GM06990 (cell line): ENCODE measurements at places on chromosomes 11 and 22.

DNA sequence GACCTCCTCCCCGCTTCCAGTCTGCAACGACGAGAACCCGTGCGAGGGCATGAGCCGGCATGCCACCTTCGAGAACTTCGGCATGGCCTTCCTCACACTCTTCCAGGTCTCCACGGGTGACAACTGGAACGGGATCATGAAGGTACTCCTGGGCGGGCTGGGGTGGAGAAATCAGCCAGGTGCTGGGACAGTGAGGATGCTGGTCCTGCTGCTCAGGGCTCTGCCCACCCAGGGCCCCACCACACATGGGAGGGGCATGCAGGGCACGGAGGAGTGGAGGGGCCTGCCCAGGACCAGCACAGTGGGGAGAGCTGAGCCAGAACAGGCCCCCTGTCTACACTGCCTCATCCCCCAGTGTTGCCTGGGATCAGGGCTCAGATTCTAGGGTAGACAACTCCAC, 107.4 kb downstream of the CACNA1I start:
- no peak for DNase-seq

GRCh38 chr11:46559815-46560214, 34.0 kb downstream of the AMBRA1 start:
- DNase-seq: no peak

DNA sequence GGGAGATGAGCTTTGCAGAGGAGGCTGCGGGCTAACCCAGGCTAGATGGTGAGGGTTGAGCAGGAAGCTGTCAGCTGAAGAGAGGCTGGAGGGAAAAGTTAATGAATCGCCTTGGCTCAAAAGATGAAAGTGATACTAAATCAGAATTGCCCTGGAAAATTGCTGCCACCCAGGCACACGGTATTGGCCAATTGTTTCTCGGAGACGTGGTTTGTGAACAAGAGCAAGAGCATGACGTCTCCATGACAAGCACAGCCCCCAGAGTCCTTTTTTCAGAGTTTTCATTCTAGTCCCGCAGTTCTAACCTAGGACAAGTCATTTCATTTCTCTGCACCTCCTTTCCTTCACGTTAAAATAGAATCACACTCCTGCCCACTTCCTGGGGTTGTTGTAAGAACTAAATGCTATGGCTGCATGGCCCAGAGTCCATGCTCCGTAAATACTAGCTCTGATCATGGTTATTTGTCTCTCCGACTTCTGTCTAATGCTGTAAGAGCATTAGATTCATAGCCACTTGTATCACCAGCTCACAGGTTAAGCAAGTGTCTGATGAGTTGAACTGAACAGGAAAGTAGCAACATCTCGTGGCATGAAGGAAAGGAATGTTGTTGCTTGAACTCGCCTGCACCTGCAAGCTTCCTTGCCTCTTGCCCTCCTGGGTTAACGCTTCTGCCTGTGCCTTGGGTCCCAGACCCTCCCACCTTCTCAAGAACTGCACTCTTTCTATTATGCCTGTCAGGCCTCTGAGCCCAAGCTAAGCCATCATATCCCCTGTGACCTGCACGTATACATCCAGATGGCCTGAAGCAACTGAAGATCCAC, 33.8 kb upstream of the NUP50 start:
- DNase-seq: no peak

DNA sequence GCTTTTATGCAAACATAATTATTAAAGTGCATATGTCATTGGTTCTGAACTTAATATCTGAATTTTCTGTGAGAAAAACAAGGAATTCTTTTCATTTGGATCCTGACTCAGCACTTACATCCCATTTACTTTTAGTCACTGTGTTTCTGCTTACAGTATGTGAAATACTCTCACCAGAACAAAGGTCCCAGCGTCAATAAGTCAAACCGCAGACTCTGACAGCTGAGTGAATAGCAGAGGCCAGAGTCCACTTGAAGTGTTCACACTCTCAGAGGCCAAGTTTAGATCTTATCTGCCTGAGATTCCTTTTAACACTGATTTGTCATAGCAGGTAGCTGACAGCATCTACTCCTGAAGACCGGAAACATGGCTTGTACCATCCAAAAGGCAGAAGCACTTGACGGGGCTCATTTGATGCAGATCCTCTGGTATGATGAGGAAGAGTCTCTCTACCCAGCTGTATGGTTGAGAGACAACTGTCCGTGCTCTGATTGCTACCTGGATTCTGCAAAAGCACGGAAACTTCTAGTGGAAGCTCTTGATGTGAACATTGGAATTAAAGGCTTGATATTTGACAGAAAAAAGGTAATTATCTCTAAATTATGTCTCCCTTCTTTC, 14.6 kb downstream of the BBOX1 start:
- DNase-seq: no peak

DNA sequence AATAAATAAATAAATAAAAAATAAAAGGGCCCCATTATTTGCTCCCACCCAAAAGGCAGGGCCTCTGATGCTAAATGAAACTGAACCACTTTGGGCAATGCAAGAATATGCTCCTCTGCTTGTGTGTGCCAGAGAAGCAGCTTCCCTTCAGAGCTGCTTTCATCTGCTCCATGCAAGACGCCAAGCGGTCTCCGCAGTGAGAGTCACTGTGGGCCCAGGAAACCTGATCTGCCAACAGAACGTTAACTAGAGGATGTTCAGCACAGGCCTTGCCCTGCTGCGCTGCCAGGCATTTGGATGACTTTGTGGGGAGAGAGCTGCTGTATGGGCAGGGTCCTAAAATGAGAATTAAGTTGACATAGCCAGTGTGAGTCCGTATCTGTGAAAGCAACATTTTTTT, 43.7 kb upstream of the APOA1 start:
- no peak for DNase-seq

DNA sequence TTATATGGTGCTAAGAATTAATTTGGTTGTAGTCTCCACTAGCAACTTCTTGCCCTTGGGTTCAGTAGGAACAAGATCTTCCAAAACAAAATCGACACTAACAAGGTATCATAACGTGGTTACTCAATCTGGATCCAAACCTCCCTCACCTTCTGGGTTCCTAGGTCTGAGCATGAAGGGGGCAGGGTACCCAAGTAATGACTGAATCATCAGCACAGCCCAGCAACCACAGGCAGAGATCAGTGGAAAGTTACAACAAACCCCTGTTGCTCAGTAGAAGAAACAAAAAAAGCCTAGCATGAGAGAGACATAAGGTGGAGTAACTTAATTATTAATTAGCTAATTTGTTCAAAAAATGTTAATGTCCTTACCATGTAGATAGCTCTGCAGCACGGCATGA, 221.4 kb downstream of the BLID start:
- no peak for DNase-seq

DNA sequence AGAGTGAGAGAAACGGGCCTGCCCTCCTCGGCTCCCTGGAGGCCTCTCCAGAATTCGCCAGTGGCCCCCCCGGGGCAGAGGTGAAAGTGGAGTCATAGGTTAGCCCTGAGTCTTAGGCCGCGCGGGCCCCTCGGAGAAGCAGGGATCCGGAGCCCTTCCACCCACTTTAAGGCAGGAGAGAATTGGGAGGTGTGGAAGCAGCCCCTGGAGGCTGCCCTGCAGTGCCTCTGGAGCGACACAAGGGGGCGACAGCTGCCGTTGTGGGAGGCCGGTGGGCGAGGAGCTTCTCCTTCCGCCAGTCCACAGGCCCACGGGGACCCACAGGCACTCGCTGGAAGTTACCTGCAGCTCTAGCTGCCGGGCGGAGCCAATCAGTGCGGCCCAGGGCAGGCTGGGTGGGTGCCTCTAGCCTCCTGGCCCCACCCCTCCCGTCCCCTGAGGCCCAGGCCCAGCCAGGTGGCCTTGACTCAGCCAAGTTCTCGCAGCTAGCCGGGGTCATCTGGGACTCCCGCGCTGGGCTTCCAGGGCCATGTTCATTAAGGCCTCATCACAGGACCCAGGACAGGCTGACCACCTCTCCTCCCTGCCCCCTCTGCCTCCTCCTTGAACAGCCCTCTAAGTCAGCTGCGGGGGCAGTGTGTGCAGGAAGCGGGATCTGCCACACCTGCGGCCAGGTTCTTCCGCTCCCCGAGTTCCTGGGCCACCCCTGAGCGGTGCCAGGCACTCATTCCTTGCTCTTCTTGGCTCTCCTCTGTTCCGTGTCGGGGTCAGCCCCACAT, 5.0 kb downstream of the DGKZ start:
- no peak for DNase-seq

- DNase-seq: no peak
These were observed 40.3 kb upstream of the SMCO4 start for GRCh38 chr11:93583490-93583889.

DNA sequence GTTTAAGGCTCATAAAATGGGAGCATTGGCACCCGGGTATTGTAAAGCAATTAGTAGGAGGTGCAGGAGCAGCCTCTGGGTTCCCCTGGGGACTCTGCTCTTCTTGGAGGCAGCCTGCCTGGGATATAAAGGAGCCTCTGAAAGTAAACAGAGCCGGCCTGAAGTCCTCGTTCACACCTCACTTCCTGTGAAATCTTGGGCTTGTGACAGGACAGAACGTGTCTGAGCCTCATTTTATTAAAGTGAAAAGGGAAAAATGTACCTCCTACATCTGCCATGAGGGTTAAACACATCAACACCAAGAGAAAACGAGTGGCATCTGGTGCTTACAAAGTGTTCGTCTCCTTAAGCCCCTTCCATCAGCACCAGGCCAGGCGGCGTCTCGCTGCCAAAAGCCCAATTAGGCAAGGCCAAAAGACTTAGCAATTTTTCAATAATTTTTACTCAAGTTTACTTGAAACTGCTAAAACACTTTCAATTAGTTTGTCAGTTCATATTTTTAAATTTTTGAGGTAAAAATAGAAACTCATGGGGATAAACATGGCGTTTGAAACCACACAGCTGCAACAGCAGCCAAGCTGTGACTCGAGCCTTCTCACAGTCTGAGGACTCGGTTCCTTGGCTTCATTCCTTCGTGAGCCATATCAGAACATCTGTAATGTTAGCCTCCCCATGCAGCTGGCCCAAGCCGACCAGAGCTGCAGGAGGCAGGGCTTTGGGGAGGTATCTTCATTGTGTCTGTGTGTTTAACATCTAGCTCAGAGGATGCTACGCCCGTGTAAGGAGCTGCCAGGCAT, 33.6 kb downstream of the MAP6 start:
- DNase-seq: no peak

DNA sequence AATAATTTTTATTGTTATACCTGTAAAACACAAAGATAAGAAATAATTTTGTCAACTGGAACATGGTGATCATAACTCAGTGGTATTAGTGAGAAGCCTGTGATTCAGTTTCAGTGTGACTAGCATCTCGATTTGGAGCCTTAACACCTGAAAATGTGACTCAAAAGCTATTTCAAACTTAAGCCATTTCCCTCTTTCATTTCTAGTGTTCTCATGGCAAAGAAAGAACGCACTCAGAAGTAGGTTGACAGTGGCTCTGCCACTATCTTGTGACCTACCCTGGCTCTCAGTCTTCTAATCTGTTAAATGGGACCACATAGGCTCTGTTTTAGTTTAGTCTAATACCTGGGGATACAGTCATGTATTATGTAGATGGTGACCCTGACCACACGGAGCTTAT, 62.7 kb downstream of the ISX start:
- DNase-seq: peak; percentile 80

DNA sequence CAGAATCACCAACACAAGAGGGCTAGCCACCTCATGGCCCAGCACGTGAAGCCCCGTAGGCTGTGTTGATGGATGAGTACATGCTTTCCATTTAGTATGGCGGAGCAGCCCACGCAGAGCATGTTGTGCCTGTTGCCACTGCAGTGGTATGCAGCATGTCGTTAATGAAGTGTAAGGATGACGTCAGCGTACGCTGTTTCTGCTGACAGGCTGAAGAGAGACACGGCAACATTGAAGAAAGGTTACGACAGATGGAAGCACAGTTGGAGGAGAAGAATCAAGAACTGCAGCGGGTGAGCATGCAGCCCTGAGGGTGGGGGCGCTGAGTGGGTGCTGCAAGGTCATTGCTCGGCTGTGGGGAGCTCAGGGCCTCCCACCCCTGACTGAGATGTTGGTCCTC, 62.8 kb downstream of the PPFIA1 start:
- DNase-seq: no peak
